ENCODE measurements at places on chromosomes 3 and 15.

GRCh38 chr15:80599359-80599758, 95.8 kb upstream of the ABHD17C start:
- DNase-seq = no peak

DNA sequence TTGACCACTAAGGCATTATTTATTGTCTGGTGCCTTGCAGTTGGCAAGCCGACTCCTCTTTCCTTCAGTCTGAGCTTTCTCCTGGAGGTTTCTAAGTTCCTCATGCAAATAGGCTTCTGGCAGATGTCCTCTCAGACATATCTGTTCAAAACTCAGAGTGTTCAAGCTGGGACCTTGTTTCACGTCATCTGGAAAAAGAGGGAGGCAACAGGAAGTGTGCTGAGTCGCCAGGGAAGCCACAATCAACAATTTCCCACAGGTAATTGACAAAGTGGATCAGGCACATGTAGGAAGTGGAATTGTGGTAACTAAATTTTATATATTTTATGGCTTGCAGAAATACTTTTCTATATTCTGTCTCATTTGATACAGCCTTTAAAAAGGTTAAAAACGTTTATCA, 14.6 kb downstream of the SCG5 start:
- DNase-seq = no peak

DNA sequence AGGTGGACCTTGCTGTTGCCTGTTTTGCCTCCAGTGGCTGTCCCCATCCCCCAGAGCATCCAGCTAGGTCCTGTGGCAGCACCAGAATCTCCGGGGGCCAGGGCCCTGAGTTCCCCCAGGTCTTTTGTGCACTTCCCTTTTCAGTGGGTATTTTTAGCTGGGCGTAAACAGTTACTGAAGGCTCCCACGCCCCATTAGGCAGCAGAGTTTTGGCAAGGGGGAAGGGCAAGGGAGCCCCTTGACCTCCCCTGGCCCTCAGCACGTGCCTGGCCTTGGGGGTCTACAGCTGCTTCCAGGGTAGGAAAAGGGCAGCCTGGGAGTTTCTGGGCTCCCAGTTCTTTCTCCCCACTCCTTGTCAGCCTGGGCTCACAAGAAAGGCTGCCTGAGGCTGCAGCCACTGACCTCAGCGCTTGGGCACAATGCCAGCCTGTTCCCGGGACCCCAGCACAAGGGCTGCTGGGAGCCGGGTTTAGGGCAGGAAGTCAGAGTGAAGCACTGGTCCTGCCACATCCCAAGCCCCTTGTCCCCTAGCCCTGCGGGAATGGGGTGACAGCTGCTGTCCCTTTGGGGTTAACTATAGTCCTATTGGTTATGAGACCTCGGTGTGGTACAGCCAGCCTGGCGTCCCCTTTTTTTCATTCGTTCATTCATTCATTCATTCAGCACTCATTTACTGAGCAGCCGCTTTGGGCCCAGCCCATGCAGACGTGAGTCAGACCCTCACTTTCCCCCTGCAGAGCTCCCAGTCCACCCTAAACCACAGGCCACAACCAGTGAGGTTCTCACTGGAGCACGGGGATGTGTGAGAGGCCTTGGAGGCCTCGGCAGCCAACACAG, 8.4 kb downstream of the CSK start:
- DNase-seq = peak; percentile 65

DNA sequence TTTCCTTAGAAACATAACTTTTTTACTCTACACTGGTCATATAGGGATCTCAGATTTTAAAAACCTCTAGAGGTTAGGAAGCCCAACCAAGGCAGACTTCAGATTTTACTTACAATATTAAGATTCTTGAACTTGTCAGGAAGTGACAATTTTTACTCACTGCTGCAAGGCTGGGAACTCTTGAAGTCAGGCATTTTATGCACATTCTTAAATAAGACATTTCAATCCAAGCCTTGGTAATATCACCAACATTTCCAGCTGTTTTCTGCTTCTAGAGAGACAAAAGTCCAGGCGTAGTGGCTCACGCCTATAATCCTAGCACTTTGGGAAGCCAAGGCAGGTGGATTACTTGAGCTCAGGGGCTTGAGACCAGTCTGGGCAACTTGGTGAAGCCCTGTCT, 33.6 kb upstream of the UBP1 start:
- DNase-seq = no peak

DNA sequence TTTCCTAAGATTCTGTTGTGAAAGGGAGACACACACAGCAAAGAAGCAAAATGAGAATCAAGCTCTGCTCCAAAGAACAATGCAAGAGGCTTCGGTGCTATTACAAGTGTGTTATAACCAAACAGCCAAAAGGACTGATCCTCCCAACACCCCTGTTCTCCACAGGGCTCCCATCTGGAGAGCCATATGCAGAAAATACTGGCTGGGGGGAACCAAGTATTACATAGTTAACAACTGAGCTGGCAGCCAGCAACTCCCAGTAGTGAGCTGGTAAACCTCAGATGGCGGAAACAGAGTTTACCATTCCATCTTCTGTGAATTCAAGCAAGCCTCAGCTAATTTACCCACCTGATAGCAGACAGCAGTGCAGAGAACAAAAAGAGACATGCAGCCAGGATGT, 156.4 kb downstream of the NTRK3 start:
- DNase-seq = no peak
